Right ventricle myocardium inferior (tissue), 1 donor: ENCODE measurements at places on chromosomes 4 and X.

DNA sequence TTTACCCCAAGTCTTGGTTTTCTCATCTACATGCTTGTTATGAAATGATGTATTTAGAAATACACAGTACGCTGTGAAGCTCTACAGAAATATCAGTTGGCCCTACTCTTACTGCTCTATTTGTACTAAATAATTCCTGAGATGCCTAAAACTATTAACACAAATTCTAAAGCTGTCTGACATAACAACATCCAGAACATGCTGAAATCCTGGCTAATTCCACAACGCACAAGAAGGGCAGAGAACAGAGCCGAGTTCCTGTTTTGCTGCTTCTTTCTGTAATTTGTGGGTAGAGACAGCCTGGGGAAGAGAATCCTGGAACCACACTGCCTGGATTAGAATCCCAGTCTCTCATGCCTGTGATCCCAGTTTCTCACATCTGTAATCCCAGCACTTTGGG, 59.0 kb downstream of the ZNF827 start:
- no peak for DNase-seq

- no peak for DNase-seq
These were observed 2.7 kb downstream of the GASK1B start for GRCh38 chr4:158169931-158170690.

GRCh38 chrX:2756548-2756947, 4.7 kb downstream of the XG start:
- DNase-seq: no peak

DNA sequence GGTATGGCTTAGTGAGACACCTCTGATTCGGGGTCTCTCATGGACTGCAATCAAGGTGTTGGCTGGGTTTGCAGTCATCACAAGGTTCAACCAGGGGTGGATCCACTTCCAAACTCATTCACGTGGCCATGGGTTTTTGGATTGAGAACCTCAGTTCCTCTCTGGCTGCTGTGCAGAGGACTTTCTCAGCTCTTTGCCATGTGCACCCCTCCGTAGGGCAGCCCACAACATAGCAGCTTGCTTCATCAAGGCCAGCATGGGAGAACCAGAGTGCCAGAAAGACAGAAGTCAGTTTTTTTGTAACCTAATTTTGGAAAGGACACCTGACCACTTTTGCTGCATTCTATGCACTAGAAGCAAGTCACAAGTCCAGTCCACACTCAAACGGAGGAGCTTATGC, 154.9 kb downstream of the PJA1 start:
- DNase-seq: no peak

- DNase-seq: no peak
These were observed 57.8 kb downstream of the ADGRA3 start for GRCh38 chr4:22458098-22458497.

DNA sequence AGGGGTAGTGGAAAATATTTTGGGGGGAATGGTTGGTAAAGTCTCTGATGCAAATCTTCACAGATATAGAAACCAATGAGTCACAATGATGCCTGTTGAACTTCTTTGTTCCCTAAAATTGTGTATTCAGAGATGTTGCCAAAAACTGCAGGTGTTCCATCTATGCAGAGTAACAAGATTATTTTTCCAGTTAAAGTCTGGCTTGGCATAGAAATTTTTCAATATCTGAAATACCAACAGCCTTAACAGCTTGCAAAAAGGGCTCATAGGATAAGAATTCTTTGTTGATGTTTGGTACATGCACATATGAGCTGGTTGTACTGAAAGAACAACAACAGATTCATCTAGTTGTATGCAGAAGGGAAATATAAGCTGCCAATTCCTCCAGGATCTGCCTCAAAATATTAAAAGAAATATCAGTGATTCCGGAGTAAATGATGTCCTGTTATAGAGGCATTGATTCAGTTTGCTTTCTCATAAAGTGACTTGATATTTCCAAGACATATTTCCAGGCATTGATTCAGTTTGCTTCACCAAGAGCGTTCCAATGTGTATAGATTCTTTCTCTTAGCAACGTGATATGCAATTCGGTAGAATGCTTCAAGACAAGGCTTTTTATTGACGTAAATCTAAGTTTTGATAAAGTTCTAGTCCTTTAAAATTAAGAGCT, 564.4 kb downstream of the TMA16 start:
- DNase-seq: no peak

DNA sequence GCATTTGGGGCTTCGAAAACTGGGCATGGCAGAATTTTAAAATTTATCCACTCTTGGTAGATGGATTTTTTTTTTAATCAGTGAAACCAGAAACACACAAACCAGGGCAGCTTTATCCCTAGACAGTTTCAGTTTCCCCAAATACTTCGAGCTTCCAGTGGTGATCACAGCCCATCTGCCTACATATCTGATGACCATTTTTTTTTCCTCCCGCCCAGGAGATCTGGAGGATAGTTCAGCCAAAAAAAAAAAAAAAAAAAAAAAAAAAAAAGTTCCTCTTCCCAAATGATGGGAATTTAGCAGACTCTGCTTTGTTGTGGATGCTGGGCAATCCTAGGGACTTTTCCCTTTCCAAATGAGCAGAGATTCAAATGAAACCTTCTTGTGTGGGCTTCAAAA, 1.0 kb upstream of the TBC1D9 start:
- no peak for DNase-seq

DNA sequence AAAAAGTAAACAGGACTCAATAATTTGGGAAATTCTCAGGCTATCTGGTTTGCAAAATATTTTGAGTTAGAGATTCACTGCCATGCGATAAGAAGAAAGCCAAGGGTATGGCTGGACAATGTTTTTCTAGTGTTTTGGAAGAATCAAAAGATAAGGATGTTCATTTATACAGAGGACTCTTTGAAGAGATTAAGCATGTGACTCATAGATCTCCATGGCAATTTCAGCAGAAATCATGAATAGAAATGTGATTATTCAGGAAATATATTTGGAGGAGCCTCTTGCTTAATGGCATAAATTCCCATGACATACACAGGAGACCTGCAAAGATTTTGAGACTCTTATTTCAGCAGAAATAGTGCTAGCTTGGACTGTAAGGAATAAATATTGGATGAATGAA, 16.7 kb upstream of the FRAS1 start:
- no peak for DNase-seq

- DNase-seq: no peak
These were observed 109.2 kb upstream of the EDNRA start for GRCh38 chr4:147371661-147372060.

DNA sequence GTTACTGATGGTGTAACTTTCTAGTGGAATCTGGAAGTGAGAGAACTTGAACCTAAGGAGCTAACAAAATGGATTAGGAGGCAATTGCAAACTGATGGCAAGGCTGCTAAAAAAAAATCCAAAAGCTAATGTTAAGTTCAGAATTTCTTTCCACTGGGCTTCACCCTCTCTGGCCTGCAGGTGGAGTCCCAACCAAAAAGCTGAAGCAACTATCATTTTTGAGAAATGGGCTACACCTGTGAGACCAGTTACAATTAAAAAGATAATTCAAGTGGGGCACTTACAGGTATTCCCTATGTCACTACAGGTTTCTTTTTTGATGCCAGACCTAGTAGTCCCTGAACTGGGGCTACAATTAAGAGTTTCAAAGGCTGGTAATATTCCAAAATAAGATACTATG, 142.1 kb upstream of the FTHL17 start:
- no peak for DNase-seq

DNA sequence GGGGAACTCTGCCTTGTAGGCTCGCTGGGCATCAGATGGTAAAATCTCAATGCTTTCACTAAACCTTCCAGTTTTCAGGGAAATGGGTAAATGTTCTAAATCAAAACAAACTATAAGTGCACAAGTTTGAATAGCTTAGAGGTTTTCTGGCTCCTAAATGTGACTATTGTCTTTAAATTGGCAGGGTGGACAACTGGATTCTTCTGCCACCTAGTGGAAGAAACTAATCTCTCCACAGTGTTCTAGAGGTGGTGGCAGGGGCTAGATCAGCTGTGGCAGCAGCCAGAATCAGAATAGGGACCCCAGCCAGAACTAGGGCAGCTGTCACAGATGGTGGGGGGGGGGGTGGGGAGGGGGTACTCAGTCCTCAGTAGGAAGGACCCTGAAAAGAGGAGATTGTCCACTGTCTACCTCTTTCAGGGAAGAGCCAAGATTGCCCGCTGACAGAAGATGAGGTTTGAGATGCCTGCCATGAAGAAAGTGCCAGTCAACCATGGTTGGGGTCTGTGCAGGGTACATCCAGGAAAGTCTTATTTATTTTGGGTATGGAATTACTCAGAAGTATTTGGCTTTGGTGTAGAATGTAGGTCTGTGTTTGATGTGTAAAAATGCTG, 201.4 kb downstream of the CCNG2 start:
- DNase-seq: no peak

DNA sequence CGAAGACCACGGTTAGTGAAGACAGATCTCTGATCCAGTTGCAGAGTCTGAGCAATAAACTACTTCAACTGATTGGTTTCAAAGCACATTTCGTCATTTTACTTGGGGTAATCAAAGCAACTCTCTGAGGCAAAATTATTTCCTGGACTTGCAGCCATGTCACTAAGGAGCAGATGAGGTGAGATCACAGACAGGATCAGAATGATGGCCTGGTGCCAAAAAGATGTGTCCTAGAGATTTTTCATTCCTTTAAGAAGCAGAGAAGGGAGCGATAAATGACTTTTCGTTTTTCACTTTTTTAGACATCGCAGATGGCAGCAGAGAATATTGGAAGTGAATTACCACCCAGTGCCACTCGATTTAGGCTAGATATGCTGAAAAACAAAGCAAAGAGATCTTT, 83.9 kb downstream of the PTTG2 start:
- no peak for DNase-seq

GRCh38 chr4:8348071-8348470, 78.5 kb downstream of the HTRA3 start:
- no peak for DNase-seq

DNA sequence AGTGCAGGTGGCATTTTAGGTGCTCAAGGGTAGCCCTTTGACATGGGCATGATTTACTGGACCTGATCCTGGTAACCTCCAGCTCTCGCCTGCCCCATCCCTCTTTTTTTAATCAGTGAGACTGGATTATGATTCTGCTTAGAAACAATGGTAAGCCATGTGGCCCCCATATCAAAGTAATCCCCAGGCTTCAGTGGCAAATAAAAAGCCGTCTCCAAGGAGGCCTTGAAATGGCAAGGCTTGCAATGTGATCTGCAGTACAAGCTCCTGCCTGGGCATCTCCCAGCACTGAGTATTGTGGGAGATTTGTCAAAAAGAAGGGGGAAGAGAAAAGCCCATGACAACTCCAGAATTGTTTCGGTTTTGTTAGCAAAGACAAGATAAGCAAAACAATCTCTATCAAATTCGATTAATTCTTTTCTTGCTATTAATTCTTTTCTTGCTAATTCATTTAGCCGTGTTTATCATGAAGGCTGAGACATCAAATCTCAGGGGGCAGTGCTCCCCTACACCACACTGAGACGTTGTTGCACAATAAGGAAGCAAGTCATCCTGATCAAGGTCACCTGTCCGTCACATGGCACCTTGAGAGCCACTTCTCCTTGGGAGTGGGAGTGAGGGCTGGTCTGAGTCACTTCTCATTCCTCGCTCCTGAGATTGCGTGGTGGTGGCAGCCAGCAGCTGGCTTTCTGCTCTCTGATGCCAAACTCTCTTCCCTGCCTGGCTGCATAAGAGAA, 312.7 kb upstream of the GATB start:
- DNase-seq: no peak

DNA sequence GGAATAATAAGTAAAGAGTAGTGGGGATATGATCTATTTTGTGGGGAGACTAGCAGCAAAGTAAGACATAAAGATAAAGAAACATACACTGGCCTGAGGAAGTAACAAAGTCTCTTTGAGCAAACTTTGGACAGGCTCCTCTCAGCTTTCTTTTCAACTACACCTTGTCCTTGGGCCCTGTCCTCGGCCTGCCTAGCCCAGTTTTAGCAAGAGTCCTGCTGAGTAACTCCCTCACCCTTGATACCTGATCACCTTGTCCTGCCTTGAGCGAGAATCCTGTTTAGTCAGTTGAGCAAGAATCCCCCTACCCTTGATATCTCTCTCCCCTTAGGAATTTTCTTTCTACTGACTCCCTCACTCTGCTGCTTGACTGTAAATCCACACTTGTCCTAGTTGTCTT, 11.5 kb downstream of the HNRNPH2 start:
- DNase-seq: no peak

- no peak for DNase-seq
These were observed 13.4 kb upstream of the CLOCK start for GRCh38 chr4:55560096-55560495.

- no peak for DNase-seq
These were observed 1160.2 kb upstream of the ADGRL3 start for GRCh38 chr4:60039908-60040307.

DNA sequence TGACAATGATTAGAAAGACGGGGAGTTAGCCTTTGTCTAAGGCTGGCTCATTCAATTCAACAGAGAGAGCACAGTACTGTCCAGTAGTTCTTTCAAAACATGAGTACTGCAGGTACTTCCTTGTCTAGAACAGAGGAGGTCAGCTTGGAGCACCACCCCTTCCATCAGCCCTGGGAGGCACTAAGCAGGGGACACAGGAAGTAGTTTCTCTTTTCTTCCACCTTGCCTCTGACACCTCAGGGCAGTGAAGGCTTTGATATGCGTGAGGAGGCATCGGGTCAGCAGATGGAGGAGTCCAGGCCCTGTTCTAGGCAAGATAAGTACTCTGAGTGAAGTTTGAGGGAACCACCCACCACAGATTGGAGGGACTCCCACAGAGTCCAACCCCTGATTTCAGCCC, 33.1 kb downstream of the MAGEB10 start:
- no peak for DNase-seq

DNA sequence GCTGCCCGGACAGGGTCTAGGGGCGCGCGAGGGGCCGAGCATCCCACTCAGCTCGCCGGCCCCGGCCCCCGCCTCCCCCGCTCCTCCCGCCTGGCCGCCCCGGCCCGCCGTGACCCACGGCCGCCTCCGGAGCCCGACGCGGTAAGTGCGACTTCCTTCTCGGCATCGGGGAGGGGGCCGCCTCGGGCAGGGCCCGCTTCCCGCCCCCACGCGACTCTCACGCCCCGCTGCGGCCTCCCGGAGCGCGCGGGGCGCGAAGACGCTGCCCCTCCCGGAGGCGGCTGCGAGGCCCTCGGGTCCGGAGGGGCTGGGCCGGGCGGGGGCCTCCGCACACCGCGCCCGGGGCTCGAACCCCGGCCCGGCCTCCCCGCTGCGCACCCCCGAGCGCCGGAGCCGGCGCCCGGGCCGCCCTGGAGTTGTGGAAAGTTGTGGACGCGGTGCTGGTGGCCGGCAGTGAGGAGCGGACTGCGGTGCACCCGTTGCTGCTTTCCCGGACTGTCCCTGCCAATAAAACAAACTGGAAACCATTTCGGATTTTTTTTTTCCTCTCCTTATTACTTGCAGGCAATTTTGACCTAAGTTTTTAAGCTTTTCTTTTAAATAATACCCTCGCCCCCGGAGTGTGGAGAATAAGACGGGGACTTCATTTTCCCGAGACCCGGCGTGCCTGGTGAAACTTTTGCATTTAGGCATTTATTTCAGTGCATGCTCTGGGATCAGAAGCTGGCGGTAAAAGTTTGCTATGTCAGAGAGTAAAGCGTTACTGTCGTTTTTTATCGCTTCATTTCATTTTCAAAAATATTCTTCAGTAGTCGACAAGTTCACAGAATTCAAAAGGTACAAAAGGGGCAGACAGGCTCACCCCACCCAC, 13.0 kb upstream of the TMEM156 start:
- no peak for DNase-seq

GRCh38 chr4:133997436-133997835, 204.2 kb downstream of the PABPC4L start:
- no peak for DNase-seq

- no peak for DNase-seq
These were observed 7.1 kb upstream of the CENPU start for GRCh38 chr4:184740980-184741391.
